ENCODE measurements at places on chromosomes 5 and 9. TPM values are rescaled to one million over a fixed set of nuclear protein-coding genes. Genes with fewer than 3 reads are reported as not detected.

Gene AJM1
- total RNA-seq, result 3.9 TPM

Gene HTR1A
- not detected for total RNA-seq

Gene TMEM174
- total RNA-seq, result not detected

- DNase-seq, result no peak
Measured at GRCh38 chr9:2166203-2166602, 151.1 kb downstream of the SMARCA2 start.

- no peak for DNase-seq
Measured at GRCh38 chr5:64210866-64211265, 45.2 kb downstream of the RNF180 start.

DNA sequence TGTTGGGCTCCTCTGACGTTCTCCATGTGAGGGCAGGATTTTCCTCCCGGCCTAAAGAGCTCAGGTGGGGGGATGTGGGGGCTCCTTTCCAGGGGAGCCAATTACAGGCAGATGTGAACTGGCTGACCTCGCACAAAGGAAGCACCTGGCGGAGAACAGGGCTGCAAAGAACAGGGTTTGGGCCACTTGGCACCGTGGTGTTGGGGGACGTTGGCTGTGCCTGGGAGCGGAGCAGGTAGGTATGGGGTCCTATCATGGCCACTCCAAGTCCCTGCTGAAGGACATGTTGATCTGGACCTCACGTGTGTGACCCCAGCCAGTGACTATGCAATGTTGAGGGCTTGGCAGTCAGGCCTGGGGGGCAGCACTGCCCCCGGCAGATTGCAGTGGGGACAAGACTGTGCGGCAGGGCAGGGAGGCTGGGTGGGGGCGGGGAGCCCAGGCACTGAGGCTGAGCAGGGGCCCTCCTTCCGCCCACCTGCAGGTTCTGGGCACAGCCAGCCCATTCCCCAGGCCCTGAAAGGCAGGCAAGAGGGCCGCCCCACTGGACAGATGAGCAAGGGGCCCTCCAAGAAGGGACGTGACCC, 19.4 kb downstream of the FIBCD1 start:
- no peak for DNase-seq

GRCh38 chr9:108272349-108272899, 583.4 kb downstream of the ACTL7B start:
- no peak for DNase-seq

Measured in activated CD8-positive, alpha-beta memory T cell treated with anti-CD3 and anti-CD28 coated beads, Interleukin-2, amount 10 ng/mL, durations not matched to agents 7 days and 5 days (primary cell).